Myocyte (in vitro differentiated cells): ENCODE measurements at places on chromosomes 4 and X.
A peak's percentile ranks its signal among the peaks of the same experiment; 100 is the strongest.

GRCh38 chr4:89438102-89438831 is 130.7 kb upstream of the GPRIN3 start:
- DNase-seq: peak; percentile 59

GRCh38 chr4:124433500-124433899 is 279.0 kb downstream of the ANKRD50 start:
- peak; percentile 42 for DNase-seq

- peak; percentile 28 for DNase-seq
Measured at GRCh38 chr4:52106660-52107059, 55.6 kb downstream of the SPATA18 start.

- DNase-seq: no peak
Measured at GRCh38 chrX:13298836-13299235, 21.0 kb downstream of the ATXN3L start.

GRCh38 chrX:139759637-139760036 is 51.7 kb upstream of the MCF2 start:
- peak; percentile 40 for DNase-seq

- DNase-seq: no peak
Measured at GRCh38 chr4:3189459-3189858, 59.5 kb upstream of the MSANTD1 start.

- peak; percentile 51 for DNase-seq
Measured at GRCh38 chr4:86831262-86832130, 17.7 kb downstream of the SLC10A6 start.

- peak; percentile 36 for DNase-seq
Measured at GRCh38 chr4:106201373-106201772, 114.6 kb downstream of the TBCK start.

- DNase-seq: no peak
Measured at GRCh38 chrX:136541294-136541693, 9.3 kb downstream of the VGLL1 start.

- no peak for DNase-seq
Measured at GRCh38 chr4:101125045-101125942, 222.0 kb downstream of the PPP3CA start.

DNA sequence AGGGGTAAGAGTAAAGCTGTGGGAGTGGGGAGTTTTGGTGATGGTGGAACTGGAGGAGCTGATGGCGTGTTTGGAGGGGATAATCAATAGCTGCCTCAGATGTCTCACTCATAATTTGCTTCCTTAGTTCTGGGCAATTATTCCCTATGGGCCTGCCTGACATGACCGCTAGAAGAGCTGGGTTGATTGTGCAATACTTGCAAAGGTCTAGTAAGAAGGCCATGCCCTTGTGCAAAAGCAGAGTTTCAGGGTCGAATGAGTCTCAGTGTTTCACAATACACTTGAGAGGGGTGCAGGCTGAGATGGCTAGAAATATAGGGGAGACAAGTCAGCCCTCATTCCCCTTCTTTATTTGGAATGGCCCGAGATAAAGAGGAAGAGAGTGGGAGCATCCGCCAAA is 858.4 kb upstream of the POU3F4 start:
- no peak for DNase-seq

DNA sequence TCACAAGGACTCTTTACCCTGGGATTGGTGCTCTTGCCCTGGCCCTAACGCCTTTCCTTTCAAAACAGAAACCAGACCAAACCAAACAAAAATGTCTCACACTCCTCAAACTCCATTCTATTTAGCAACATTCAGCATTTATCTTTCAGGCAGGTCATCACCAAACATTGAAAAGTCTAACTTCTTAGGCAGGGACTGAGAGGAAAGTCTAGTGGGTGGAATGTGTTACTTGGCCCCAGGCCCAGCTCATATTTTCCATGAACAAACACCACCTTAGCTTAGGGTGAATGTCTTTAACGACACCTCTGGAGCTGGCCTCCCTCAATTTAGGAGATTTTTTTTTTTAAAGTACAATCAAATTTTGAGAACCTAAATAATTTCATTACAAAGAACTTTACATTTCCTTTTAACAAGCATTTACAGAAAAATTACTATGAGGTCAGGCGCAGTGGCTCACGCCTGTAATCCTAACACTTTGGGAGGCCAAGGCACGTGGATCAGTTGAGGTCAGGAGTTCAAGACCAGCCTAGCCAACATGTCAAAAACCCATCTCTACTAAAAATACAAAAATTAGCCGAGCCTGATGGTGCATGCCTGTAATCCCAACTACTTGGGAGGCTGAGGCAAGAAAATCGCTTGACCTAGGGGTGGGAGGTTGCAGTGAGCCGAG is 10.2 kb upstream of the N4BP2 start:
- DNase-seq: peak; percentile 13

- DNase-seq: no peak
Measured at GRCh38 chr4:183447646-183448045, 3.2 kb downstream of the CDKN2AIP start.

GRCh38 chr4:56475917-56476316 is 8.5 kb downstream of the SRP72 start:
- no peak for DNase-seq

- no peak for DNase-seq
Measured at GRCh38 chr4:114603497-114603896, 4.9 kb downstream of the UGT8 start.

GRCh38 chrX:80335062-80335830 is 85.0 kb upstream of the TENT5D start:
- no peak for DNase-seq

DNA sequence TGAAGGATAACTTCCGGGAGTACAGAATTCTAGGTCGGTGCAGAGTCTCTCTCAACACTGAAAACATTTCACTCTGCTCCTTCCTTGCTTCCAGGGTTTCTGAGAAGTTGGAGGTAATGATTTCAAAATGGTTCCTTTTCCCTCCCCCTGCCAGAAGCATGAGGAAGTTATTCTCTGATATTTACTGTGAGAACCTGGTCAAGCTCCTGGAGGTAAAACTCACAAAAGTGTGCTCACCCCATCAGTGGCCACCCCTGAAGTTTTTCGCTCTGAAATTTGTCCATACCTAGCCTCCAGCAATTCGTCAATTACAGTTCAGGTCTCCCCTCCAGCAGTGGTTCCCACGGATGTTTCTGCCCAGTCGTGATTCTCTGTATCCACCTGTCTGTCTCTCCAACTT is 16.2 kb upstream of the MECP2 start:
- DNase-seq: no peak

- no peak for DNase-seq
Measured at GRCh38 chrX:70969635-70970481, 39.0 kb upstream of the SLC7A3 start.

DNA sequence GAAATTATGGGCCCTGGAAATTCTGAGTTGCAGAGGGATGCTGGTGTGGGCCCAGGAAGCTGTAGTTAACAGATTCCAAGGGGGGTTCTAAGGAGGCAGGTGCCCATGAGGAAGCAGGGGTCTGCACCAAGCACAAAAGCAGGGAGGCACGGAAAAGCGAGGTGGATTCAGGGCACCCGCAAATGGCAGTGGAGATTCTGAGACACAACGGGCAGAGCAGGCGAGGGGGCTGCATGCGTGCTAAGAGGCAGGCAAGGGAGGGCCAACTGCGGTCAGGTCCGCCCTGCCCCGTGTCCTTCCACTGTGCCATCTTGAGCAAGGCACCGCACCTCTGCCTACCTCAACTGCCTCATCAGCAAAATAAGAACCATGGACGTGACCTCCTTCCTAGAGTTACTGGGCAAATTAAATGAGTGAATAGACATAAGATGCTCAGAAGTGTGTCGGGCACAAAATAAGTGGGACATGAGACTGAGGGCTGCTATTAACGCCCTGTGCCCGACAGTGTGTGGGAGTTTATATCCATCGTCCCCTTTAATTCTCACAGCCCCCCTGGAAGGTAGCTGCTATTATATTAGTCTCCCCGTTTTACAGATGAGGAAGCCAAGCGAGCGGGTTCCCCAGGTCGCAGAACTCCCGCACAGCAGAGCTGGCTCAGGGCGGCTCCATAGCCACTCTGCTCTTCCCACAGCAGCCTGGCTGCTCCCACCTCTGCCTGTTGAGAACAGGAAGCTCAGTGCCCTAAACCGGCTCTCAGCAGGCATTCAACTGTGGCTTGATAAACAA is 67.6 kb downstream of the PPP2R2C start:
- DNase-seq: no peak

DNA sequence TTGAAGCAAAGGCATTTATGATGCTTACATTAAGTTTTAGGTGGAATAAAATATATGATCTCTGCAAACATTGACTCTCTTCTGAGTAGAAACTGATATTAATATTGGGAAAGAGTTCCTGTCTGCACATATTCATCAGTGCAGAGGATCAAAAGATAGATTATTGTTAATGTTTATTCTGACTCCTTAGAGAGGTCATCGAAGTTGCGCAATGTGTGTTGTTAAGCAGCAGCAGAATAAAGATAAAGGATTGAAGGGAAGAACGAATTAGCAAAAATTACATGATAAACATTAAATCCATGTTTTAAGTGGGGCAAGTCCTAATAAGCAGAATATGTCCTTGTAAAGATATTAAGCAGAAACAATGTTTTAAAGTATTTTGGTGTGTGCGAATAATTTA is 72.6 kb upstream of the MBNL3 start:
- DNase-seq: no peak

GRCh38 chr4:67204441-67204840 is 340.9 kb downstream of the CENPC start:
- DNase-seq: peak; percentile 71
